Fibroblast of skin of right biceps (primary cell): ENCODE measurements at places on chromosomes 4 and X.

DNA sequence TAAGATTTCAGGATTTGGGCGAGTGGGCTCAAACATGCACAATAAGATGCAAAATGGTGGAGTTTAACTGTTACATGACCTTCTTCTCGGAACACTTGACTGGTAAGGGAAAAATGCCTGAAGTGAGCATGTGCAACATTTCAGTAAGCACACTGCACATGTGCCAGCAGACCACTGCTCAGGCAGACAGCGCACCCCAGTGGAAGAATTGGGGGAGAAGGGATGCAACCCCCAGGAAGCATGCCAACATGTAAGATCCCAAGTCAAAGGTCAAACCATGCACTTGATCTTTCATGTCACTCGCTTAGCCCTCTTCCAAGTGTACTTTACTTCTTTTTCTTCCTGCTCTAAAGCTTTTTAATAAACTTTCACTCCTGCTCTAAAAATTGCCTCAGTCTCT is 256.3 kb downstream of the CENPC start:
- DNase-seq: no peak

GRCh38 chrX:4674028-4674782 is 960.8 kb upstream of the PRKX start:
- no peak for DNase-seq

- no peak for DNase-seq
Measured at GRCh38 chr4:151887816-151888180, 127.0 kb upstream of the GATB start.

DNA sequence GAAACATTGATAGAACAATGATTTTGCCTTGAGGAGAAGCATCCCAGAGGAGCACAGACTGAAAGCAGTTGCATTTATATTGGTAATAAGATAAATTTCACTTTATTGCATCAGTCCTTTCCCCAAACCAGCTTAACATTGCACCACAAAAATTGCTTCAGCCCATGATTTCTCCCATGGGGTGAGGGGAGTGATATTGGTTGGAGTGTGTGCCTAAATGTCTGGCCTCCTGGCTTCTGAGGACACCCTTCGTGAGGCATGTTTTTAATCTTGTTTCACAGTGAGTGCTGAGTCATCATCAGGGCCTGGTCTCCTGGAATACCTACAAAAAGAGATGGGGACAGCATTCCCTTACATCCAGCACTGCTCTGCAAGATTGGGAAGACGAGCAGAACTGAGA is 487.9 kb downstream of the C4orf33 start:
- DNase-seq: peak; percentile 82

DNA sequence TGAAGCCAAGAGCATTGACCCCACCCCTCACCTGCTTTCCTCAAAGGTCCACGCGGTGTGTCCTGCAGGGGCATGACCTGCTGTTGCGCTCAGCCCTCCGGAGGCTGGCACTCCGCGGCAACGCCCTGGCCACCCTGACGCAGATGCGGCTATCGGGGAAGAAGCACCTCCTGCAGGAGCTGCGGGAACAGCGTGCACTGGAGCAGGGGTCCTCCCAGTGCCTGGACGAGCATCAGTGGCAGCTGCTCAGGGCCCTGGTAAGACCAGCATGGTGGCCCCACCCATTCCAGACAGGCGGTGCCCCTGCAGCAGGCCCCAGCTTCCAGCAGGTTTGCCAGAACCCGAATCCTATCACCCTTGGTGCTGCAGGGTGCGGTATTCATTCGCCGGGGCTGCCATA is 86.0 kb downstream of the EVC start:
- no peak for DNase-seq

DNA sequence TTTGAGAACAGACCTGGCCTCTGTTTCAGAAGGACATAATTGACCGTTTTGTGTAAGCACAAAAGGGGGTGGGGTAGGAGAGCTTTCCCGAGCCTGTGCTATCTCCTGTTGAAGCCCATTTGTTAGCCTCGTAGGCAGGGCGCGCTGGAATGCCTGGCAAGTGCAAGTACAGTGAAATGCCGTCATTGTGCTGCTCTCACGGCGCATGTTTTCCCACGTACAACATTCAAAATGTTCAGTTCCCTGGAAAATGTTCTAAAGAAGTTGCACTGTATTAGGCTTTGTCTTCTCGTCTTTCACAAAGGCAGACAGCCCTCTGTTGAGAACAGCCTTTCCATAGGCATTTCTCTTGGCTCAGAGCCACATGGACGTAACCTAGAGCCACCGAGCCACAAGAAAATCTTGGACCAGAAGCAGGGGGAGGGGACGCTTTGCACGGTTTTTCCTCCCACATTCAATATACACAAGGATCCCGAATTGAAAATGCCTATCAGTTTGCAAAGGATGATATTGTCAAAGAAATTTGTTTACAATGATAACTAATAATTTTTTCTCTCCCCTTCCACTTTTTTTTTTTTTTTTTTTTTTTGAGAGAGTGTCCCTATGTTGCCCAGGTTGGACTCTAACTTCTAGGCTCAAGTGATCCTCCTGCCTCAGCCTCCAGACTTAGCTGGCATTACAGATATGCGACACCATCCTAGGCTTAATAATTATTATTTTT is 54.6 kb upstream of the RAPGEF2 start:
- peak; percentile 68 for DNase-seq

DNA sequence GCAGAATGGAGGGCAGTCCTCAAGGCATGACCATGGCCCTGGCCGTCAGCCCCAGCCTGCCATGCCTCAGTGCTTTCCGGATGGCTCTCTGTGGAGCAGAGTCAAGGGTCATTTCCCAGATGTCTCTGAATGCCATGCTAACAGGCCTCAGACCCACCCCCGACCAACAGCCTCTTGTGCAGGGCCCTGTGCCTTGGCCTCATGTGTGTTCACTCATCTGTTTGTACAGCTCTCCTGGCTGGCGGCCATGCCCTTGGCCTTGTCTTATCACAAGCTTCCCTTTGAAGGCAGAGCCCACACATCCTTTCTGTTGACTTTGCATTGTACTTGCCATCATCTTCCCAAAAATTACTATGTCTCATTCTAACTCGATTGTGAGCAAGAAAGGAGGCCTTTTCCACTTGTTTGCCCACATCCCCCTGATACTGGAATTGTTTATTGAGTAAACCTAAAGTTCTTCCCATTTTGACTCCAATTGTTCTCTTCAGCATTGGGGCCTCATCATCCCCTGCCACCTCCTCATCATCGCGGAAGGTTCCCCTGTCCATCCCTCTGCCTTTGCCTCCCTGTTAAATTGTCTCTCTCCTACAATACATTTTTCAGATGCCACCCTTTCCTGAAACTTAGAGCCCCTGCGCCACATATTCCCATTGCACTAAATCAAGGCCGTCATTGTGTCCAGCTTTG is 6.3 kb downstream of the CA5B start:
- DNase-seq: no peak

DNA sequence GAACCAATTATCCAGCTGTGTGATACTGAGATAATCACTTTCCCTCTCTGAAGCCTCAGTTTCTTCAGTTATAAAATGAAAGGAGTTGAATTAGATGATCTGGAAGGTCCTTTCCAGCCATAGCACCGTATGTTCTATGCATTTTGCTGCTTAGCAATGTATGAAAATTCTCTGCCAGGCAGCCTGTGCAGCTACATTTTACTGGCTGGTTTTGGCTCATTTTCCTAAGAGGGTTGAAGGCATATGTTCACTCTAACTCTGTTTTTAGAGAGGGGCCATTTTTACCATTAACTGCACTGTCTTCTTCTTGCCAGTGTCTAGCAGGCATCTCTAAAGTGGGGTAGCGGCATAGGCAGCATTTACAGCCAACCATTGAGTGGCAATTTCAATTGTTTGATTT is 26.1 kb downstream of the TRPC5 start:
- no peak for DNase-seq

DNA sequence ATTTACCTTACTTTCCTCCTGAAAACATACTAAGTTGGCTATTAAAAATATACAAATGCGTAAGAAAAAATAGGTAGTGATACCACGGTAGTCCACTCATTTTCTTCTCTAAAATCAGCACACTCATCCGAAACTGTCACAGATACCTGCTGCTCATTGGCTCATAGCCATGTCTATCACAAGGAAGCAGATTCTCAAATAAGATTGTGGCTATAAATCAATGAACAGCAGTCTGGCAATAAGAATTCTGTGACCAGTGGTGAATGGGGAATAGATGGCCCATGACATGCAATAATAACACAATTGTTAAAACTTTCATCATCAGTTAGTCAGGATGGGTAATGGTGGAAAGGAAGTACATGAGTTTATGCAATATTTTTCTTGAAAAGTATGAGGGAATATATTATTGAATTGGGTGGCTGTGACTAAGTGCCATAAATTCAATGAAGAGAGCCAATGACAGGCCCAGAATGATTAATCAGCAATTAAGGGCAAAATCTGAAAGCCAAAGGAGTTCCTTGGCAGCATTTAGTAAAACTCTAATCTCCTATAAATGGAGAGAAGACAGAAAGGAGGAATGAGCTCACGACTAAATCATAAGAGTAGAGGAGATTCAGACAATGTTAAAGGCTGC is 202.3 kb upstream of the NEIL3 start:
- peak; percentile 89 for DNase-seq

- DNase-seq: no peak
Measured at GRCh38 chr4:141530627-141531026, 105.8 kb upstream of the IL15 start.

GRCh38 chr4:182385897-182386296 is 142.7 kb downstream of the TENM3 start:
- no peak for DNase-seq
